ENCODE measurements at places on chromosomes 3 and 15.

DNA sequence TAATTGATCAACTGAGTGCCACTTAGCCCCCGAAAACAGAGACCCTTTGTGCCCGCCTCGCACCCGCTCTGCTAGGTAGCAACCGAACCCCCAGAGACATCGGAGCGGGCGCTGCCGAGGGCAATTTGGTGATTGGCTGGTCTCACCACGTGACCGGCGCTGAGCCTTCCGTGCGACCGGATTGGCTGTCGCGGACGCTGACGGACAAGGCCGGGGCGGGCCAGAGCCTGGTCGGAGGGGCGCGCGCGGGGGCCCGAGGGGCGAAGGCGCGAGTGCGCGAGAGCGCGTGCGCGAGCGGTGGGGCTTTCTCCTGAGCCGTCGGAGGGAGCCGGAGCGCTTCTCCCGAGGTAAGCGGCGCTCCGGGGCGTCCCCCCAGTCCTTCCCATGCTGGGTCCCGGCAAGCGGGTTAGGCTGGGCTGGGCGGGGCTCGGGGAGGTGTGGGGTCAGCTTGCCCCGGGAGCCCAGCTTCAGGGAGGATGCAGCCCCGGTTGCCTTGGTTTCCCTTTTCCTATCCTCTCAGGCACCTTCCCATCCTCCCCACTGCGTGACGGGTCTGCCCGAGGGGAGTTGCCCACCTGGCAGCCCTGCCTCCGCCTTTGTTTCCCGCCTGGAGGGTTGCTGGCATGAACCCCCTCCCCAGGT, at the start of gene TMEM108:
TSS of gene TMEM108 (plus strand) at position 303 of the 642 bp plus-strand sequence.
- no peak for DNase-seq

DNA sequence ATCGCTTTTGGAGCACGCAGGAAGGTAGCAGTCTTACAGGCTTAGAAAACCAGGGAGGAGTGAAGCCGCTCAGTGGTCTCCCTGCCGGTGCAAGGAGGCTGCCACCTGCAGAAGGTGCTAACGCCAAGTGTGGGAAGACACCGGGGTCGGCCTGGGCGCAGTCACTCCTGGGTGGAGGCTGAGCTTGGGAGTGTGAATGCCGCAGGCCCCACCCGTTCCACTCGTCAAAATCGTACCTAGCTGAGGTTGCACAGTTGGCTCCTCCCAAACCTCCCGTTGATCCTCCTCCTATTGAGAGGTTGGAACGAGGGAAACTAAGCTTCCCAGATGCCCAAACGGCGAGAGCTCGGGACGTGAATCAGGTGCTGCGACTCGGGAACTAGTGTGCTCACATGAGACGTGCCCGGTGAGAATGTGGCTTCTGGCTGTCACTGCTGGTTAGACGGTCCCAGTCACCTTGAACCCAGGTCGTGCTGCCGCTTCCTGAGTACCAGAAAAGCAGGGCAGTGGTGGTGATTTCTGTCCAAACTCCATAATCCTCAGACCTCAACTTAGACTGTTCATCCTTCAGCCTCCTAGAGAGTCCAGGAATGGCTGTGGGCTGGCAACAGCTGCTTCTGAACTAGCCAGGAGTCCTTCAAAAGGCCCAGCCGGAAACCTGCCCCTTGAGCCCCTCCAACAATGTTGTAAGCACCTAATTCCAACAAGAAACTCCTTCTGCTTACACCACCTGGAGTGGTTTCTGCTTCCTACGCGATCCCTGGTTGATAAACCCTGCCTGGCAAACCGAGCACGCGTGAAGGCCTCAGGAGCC, 156.0 kb downstream of the XXYLT1 start:
- DNase-seq, result no peak

DNA sequence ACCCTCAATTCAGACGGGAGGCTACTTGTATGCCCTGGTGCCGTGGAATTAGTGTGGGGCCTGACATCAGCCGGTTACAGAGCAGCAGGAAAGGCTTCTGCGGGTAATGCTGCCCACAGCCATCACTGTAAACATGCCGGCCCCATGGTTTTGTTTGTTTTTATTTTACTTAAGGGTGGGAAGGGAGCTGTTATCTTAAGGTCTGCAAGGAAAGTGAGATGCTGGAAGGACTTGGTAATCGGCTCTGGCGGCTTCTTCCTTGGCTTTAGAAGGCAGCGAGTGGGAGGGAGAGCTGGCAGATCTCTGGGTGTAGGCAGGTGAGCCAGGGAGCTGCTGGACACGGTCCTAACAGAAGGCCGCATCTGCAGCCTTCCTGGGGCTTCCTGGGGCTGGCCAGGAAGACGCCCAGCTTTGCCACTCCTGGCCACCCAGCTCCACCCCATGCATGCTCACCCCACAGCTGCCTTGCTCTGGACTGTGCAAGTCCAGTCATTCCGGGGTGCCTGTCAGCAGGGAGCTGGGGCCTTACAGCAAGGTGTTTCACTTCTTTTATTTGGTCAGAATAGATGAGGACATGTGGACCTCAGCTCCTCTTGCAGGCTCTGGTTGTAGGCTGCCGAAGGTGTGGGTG, 54.1 kb upstream of the FURIN start:
- DNase-seq, result no peak

GRCh38 chr15:23447107-23447500, at the start of gene GOLGA6L2:
Gene GOLGA6L2, minus strand, starts transcription at chr15:23447243. Its CDS starts 62 bp downstream, at chr15:23447181.
- no peak for DNase-seq

- no peak for DNase-seq
Measured at GRCh38 chr15:64090527-64090926, 3.1 kb downstream of the CIAO2A start.

GRCh38 chr15:100032358-100033085, 299.3 kb upstream of the LYSMD4 start:
- DNase-seq, result no peak

- peak; percentile 46 for DNase-seq
Measured at GRCh38 chr3:125375950-125376679, 990 bp upstream of the ZNF148 start.

GRCh38 chr3:25887907-25888306, 98.0 kb downstream of the OXSM start:
- no peak for DNase-seq
